ENCODE measurements at places on chromosomes 12 and 14.

GRCh38 chr12:1844661-1845409 lies 24.5 kb downstream of the LRTM2 start:
- DNase-seq = no peak

DNA sequence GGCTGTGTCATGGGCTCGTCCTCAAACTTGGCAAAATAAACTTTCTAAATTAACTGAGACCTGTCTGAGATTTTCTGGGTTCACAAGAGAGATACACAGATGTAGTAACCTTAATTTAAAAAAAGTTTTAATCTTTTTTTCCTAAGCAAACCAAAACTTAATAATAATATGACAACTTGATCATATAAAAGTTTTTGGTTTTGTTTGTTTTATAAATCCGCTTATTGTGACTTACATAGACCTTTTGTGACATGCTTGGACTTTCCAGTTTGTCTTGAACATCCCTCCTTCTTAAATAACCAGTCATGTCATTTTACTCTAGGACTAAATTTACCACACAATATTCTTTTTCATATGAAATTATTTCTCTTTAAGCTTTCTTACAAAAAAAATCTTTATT lies 8.5 kb downstream of the RDH12 start:
- DNase-seq = no peak

- no peak for DNase-seq
These were observed 5.5 kb upstream of the OAS1 start for GRCh38 chr12:112901271-112901670.

DNA sequence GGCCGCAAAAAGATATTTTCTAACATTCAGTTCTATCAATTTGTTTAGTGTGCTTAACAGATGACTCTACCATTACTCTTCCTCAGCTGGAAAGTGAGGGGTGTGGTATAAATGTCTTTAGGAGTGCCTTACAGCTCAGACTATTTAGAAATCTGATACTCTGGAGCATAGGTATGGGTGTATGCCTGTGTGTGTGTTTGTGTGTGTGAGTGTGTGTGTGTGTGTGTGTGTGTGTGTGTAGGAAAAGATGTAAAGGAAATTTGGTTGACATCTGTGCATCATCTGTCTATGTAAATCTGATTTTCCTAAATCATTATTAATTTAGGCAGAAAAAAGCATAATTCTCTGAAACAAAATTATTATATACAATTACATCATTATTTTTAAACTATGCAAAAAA lies 16.0 kb downstream of the RNASE3 start:
- no peak for DNase-seq

DNA sequence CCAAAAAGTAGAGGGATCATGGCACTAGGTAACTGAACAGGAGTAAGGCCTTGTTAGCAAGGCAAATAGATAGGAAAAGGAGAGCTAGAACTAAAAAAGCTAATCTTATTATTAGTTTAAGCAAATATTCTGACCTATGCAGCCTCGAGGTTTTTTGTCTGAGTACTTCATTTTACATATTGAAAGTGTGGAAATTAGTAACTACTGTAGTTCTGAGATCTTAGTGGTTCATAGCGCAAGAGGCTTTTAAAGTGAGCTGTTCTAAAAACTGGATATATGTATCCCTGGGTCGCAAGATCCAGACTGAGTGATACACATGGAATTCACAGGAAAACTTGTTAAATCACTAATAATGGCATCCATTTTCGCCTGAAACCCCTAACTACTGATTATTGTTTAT lies 411.0 kb upstream of the SOX5 start:
- DNase-seq = no peak

- no peak for DNase-seq
These were observed 65.6 kb upstream of the ZDHHC17 start for GRCh38 chr12:76698316-76698715.

DNA sequence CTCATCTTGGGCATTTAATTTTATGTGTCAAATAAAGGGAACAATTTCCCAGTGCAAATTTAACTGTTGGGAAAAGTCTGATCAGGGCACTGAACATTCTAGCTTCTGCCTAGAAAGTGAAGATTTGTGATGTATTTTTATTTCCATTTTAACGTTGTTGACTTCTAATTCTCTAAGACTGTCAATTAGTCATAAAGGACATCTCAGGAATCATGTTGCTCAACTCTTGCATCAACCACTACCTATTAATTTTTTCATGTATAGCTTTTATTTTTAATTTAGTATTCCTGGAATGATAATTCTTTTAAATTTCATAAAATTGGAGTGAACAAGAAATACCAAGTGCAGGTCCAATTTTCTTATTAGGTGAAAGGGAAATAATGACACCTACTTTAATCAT lies 87.9 kb upstream of the METAP2 start:
- no peak for DNase-seq

- DNase-seq = no peak
These were observed 79.9 kb downstream of the NEDD1 start for GRCh38 chr12:96986883-96987523.

GRCh38 chr14:75513911-75514672 lies 8.2 kb upstream of the BATF start:
- DNase-seq = no peak

GRCh38 chr14:99605299-99605961 lies 1.4 kb upstream of the CCDC85C start:
- peak; percentile 58 for DNase-seq

GRCh38 chr14:65208548-65208947 lies 106.2 kb upstream of the MAX start:
- no peak for DNase-seq

- DNase-seq = no peak
These were observed 881 bp downstream of the PYGL start for GRCh38 chr14:50943261-50943942.

DNA sequence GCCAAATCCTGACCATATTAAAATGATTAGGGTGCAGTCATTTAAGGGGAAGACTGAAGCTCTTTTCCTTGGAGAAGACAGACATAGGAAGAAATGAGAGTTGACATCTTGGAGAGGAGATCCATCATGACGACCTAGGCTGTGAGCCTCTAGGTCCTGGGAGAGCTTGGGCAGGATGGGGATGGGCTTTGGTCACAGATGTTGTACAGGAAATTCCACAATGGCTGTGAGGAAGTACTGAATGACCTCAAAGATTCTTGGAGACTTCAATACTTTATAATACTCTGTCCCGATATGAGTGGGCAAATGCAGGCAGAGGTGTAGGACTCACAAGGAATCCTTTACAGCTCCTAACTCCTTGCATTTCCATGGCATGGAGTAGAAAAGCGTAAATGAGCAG lies 204.9 kb upstream of the FRMD6 start:
- DNase-seq = no peak

DNA sequence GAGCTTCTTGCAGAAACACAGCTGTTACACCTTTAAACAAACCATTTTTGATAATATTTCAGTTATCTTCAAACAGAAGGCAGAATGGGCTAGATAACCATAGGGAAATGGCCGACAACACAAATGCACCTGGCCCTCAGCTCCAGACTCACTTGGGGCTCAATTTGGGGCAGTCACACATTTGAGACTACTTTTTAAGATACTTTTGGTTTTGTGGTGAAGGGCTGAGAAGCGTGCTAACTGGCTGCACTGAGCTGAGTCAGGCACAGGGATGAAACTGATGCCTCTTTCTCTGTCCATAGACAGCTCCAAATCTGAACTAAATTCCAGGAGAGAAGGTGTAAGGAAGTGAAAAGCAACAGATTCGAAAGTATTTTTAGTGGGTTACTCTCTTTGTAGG lies 18.5 kb upstream of the GRIP1 start:
- DNase-seq = no peak

DNA sequence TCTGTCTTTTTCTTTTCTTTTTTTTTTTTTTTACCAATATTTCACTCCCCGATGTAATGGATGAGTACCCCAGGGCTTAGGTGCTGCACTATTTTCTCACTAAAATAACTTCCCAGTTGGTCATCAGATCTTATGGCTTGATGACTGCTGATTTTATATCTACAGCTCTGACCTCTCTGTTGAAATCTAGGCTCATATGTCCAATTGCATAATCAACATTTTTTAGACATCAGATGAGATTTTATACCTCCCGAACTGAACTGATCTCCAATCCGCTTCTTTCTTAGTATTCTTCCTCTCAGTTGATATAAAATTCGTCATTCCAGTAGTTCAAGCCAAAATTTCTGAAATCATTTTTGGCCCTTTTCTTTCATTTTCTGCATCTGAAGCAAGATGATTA lies 1236.5 kb downstream of the SLC16A7 start:
- DNase-seq = no peak

DNA sequence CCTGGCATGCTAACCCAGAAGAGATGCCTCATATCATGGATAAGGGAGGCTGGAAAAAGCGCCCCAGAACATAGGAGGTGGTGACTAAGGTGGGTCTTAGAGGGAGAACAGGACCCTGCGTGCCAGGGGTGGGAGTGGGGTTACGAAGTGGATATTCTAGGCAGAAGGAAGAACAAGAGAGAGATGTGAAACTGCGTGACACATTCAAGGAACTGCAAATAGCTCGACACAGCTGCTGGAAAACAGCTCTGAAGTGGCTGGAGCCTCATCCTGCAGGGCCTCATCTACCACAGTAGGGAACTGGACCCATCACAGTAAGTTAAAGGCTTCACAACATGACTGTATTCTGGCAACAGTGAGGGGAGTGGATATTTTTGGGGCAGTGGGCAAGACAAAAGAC lies 61.1 kb downstream of the RNF34 start:
- DNase-seq = no peak

- DNase-seq = no peak
These were observed 33.6 kb downstream of the GYS2 start for GRCh38 chr12:21571046-21571445.

DNA sequence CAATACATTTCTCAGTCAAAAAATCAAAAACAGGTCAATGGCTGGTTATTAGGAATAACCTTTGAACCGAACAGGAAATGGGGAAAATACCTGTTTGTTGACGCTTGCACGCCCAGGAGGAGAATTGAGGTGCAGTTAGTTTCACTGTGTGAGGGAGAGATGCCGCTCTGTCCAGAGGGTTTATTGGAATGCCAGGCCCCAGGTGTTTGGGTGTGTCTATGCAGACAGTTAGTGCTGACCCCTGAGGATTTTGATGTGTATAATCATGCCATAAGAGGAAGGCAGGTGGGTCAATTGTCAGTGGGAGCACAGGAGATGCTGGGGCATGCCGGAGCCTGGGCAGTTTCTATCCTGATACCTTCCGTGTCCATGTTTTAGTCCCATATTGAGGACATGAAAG lies 100.8 kb upstream of the DIO3 start:
- DNase-seq = no peak

- DNase-seq = peak; percentile 18
These were observed 120.7 kb downstream of the AACS start for GRCh38 chr12:125185740-125186470.

DNA sequence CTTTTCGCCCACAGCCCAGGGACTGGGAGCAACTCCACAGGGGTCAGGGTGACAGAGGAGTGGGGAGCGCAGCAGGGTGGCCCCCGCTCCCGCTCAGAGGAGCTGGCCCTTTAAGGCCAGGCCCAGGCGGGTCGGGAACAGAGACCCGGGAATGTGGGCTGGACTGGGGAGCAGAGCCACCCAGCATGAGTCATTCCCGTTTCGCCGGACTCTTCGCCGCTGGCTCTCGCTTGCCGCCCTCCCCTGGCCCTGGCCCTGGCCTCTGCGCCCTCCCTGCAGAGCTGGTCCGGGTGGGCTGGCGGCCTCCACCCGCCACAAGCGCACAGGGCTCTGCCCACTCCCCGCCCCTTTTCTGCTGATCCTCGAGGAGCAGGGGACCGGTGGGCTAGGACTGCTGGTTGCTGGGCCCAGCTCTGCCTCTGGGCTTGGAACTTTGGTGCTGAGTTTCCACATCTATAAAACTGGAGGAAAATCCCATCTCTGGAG lies 92.8 kb downstream of the NINJ2 start:
- DNase-seq = no peak

DNA sequence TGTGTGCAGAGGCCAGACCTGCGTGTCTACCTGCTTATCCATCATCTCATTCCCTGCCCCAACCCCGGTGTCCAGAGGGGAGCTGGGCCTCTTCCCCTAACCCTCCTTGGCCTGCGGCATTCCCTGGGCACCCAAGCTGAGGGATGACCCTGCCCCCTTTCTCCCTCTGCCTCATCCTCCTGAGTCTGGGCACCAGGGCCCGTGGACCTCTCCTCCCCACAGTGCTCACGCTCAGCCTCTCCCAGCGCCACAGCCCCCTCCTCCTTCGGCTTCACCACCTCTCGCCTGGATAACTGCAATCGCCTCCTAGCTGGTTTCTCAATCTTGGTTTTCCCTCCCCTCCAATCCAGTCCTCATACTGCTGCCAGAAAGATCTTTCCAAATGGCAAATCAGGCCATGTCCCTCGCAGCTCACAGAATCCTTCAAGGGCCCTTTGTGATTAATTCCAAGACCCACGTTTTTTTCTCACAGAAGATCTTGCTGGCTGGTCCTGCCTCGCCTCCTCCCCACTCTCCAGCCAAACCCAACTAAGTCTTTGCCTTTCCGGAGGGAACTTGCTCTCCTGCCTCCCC lies 16.2 kb downstream of the IRF2BPL start:
- no peak for DNase-seq

DNA sequence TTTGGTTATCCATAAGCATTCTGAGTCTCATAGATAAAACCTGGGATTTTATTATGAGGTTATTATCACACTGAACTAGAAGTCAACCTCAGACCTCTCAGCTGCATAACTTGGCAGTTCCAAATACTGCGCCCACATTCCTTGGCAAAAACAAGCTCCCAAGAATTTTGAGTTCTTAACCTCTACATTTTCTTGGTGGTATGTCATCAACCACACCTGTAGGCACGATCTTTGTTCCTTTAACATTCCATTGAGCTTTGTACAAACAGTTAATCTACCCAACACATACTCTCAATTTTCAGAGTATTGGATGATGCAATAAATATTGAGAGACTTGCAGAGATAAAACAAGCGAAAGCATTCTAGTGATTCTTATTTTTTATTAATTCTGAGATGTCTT lies 371.8 kb upstream of the PRICKLE1 start:
- DNase-seq = no peak

DNA sequence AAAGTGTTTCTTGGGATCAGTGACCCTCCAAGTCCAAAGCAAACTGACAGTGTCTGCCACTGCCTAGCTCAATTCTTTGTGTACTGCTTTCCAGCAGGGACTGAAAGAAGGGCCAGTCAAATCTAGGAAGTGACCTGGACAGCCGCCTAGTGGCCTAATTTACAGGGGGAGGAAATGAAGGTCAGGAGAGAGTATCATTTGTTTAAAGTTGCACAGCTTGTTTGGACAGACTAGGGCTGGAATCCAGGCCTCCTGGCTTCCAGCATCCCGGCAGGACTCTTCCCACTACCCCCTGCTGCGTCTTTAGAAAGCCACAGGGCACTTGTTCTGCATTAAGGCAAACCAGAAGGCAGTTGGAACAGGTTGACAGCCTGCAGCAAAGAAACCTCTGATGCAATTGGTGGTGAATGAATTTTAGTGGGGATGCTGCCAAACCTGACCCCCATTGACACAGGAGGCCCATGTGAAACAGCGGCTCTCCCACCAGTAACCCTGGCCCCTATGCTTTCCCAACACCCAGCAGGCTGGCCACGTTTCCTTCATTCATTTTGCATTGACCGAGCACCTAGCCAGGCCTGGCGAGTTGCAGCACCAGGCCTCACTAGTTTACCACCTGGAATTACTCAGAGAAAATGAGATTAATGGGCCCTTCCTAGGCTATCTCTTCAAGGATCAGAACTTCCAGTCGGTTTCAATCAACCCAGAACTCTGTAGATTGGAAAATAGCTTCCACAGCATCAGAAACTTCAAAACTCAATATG lies 28.2 kb downstream of the GALNT16 start:
- DNase-seq = no peak

- DNase-seq = no peak
These were observed 77.0 kb upstream of the FOXN3 start for GRCh38 chr14:89493877-89494634.

All from stimulated activated CD4-positive, alpha-beta T cell treated with anti-CD3 and anti-CD28 coated beads, Interleukin-4, amount 100 ng/mL, for 48 hours (primary cell).